HCT116 (cell line): ENCODE measurements at places on chromosomes 4 and X. TPM values are rescaled to one million over a fixed set of nuclear protein-coding genes. Genes with fewer than 3 reads are reported as not detected.
A peak's percentile ranks its signal among the peaks of the same experiment; 100 is the strongest.

DNA sequence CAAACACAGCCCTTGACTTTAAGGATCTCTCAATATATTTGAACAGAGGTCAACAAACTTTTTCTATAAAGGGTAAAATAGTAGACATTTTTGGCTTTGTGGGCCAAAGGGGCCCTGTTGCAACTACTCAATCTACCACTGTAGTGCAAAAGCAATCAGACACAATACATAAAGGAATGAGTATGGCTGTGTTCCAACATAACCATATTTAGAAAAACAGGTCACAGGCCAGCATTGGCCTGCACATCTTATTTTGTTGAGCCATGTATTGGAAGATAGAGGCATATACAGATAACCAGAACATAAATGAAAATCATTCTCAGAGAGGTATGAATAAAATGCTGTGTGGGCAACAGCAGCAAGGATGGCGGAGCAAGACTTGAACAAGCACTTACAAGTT, 49.8 kb downstream of the MID1 start:
- H3K27ac ChIP-seq, result no peak overlapping the region
- no peaks in the 10 kb centered on the region for H3K36me3 ChIP-seq
- no peak overlapping the region for H3K4me3 ChIP-seq
- H3K27me3 ChIP-seq, result no peaks in the 10 kb centered on the region
- peaks cover 64% of the 10 kb centered on the region for H3K4me1 ChIP-seq

- no peak for DNase-seq
- H3K27ac ChIP-seq, result no peak overlapping the region
- H3K4me3 ChIP-seq, result no peak overlapping the region
- no peaks in the 10 kb centered on the region for H3K4me1 ChIP-seq
- H3K36me3 ChIP-seq, result no peaks in the 10 kb centered on the region
- no peaks in the 10 kb centered on the region for H3K27me3 ChIP-seq
Measured at GRCh38 chrX:132444936-132445335, 43.9 kb downstream of the MBNL3 start.

- H3K27ac ChIP-seq, result no peak overlapping the region
- no peaks in the 10 kb centered on the region for H3K27me3 ChIP-seq
- no peak for DNase-seq
- no peaks in the 10 kb centered on the region for H3K36me3 ChIP-seq
- no peak overlapping the region for H3K4me3 ChIP-seq
Measured at GRCh38 chr4:40224432-40224831, 27.6 kb downstream of the RHOH start.

GRCh38 chr4:17957688-17958087, 63.9 kb downstream of the LCORL start:
- H3K36me3 ChIP-seq, result no peaks in the 10 kb centered on the region
- no peak for DNase-seq
- H3K4me1 ChIP-seq, result no peaks in the 10 kb centered on the region
- H3K27ac ChIP-seq, result no peak overlapping the region
- no peak overlapping the region for H3K4me3 ChIP-seq

GRCh38 chrX:8906299-8906938, 105.2 kb upstream of the FAM9A start:
- no peaks in the 10 kb centered on the region for H3K27me3 ChIP-seq
- no peaks in the 10 kb centered on the region for H3K36me3 ChIP-seq
- no peak for DNase-seq
- H3K27ac ChIP-seq, result no peak overlapping the region

DNA sequence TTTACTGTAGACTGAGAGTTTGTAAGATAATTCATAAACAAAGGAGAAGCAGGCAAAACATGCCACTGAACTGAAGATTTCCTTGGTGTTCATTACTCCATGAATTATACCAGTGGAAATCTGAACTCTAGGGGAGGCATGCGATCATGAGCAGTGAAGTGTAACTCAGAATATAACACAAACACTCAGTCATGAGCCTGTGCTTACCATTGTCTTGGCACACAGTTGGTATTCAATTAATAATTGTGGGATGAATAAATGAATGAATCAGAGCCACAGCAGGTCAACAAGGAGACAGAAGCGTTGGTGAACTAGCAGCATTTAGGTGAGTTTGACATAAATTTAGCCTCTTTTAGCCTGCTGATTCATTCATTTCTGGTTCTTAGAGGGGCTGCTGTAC, 263.5 kb upstream of the DKK2 start:
- H3K27me3 ChIP-seq, result no peaks in the 10 kb centered on the region
- no peaks in the 10 kb centered on the region for H3K36me3 ChIP-seq
- DNase-seq, result no peak
- H3K4me1 ChIP-seq, result no peaks in the 10 kb centered on the region

DNA sequence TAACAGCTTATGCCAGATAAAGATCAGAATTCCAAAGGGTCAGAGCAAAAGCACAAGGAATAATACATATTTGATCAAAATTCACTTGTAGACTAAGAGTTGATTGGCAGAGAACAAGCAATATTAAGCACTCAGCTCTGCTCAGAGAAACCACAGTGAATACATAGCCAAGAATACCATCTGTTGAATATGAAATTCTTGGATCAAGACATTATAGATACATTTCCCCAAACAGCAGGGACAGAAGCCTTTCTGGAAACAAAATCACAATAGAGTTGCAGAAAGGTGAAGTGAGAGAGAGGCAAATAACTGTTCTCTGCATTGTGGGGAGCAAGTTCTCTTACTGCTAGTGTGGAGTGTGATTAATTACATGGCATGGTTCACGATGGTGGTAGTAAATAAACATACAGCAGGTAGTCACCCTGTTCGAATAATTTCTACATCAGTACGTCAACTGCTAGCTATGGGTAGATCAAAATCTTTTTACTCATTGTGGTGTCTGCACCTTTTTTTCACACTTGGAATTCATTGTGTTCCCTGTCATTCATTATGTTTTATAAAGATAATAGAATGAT, 366.7 kb downstream of the PCDH7 start:
- peaks cover 90% of the 10 kb centered on the region for H3K4me1 ChIP-seq
- H3K27me3 ChIP-seq, result no peaks in the 10 kb centered on the region
- H3K4me3 ChIP-seq, result no peak overlapping the region
- H3K27ac ChIP-seq, result peak overlapping the region; percentile 96
- no peak for DNase-seq

DNA sequence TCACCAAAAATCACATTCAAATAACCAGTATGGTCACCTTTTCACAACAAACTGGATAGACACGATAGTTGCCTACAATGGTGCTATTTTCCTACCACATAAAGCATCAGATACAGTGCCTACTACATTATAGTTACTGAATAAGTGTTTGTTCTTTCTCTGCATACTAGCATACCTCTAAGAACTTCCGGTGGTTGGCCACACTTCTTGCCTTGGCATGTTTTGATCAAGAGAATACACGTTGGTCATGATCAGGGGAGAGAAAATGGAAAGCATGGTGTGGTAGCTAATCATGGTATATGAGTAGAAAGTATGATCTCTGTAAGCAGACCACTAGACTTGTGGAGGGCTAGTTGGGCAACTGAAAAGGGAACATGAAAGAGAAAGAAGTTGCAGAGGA, 322.8 kb upstream of the DIAPH2 start:
- no peak overlapping the region for H3K4me3 ChIP-seq
- no peaks in the 10 kb centered on the region for H3K4me1 ChIP-seq
- H3K36me3 ChIP-seq, result no peaks in the 10 kb centered on the region
- no peaks in the 10 kb centered on the region for H3K27me3 ChIP-seq
- no peak overlapping the region for H3K27ac ChIP-seq

GRCh38 chr4:86184901-86185285, 175.0 kb downstream of the MAPK10 start:
- no peaks in the 10 kb centered on the region for H3K36me3 ChIP-seq
- H3K27ac ChIP-seq, result no peak overlapping the region
- DNase-seq, result no peak
- no peaks in the 10 kb centered on the region for H3K27me3 ChIP-seq
- H3K4me1 ChIP-seq, result no peaks in the 10 kb centered on the region

- no peak for DNase-seq
- H3K27ac ChIP-seq, result no peak overlapping the region
- no peaks in the 10 kb centered on the region for H3K36me3 ChIP-seq
- no peaks in the 10 kb centered on the region; the same call in 1 of the 2 replicates for H3K4me1 ChIP-seq
- no peak overlapping the region for H3K4me3 ChIP-seq
- no peaks in the 10 kb centered on the region for H3K27me3 ChIP-seq
Measured at GRCh38 chrX:68834371-68835103, 5.7 kb downstream of the EFNB1 start.

DNA sequence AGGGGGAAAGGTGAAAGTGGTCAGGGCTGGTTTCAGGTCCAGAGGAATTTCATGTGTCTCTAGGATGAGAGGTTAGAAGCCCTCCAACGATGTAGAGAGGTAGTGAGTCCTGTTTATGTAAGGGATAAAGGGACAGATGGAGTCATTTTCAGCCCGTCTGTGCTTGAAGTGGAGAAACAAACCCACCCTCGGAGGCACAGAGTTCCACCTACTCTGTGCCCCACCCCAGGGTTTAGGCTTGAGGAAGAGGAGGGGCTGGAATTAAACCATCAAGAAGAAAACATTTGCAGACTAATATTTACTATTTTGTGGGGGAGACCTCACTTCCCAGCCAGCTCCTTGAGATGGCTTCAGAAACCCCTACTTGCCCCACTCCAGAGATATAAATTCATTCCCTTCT, 868 bp upstream of the GNL3L start:
- H3K27me3 ChIP-seq, result no peaks in the 10 kb centered on the region
- peaks cover 6% of the 10 kb centered on the region; the same call in 1 of the 2 replicates for H3K36me3 ChIP-seq
- peak overlapping the region; percentile 79 for H3K27ac ChIP-seq
- peak overlapping the region; percentile 62 for H3K4me3 ChIP-seq
- no peak for DNase-seq

Gene G3BP2
- 153 TPM for total RNA-seq

Gene STOX2
- total RNA-seq, result 6.3 TPM

DNA sequence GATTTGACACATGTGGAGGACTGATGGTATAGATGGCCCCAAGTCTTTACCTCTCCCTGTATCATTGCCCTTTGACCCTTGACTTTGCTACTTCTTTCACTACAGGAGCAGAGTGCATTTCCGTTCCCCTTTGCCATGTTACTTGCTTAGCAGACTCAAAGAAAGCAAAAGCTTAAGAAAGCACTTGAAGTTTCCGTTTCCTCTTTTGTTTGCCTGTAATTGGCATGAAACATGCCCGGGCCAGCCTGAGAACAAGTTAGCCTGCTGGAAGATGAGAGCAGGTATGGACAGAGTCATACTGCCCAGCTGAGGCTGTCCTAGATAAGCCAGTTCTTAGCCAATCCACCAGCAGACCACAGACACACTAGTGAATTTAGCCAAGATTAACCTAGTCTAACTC, 206.0 kb downstream of the BCOR start:
- DNase-seq, result no peak
- H3K4me1 ChIP-seq, result no peaks in the 10 kb centered on the region; the same call in 1 of the 2 replicates
- H3K4me3 ChIP-seq, result no peak overlapping the region
- no peak overlapping the region for H3K27ac ChIP-seq

DNA sequence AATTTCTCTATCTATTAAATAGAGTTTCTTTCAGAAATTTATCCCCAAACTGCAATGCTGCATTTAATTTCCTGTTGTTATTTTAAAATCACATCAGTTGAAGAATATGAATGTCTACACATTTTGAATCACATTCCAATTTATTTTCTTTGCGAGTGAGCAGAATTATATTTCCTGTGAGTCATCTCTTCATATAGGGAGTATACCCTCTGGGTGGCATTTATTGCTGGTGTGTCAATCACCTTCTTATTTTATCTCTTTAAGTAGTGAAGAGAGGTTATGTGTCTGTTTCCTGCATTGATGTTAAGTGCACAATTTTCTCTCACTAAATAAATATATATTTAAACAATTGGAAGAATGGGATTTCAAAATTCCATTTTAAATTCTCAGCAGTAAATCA, 511.0 kb upstream of the ATOH1 start:
- H3K36me3 ChIP-seq, result no peaks in the 10 kb centered on the region
- peaks cover 3% of the 10 kb centered on the region; the same call in 1 of the 2 replicates for H3K4me1 ChIP-seq
- no peak overlapping the region for H3K4me3 ChIP-seq
- DNase-seq, result no peak
- no peaks in the 10 kb centered on the region for H3K27me3 ChIP-seq

DNA sequence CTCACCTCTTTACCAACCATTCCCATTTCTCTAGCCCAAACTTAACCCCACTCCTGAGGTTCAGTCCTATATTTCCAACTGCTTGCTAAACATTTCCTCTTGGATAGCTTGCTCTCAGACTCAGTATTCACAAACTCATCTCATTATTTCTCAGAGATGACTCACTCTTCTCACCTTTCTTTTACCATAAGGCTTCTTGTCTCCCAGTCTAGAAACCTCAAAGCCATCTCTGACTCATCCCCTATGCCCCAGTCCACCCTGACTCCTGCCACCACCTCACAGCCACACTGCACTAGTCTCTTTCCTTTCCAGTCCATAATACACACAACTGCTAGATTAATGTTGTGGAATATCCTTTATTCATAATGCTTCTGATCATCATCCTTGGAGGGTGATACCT, 4.8 kb downstream of the FRMPD3 start:
- peak; percentile 55 for DNase-seq
- no peak overlapping the region for H3K4me3 ChIP-seq
- H3K27ac ChIP-seq, result no peak overlapping the region; the same call in 1 of the 2 replicates
- H3K27me3 ChIP-seq, result no peaks in the 10 kb centered on the region
- peaks cover 10% of the 10 kb centered on the region for H3K4me1 ChIP-seq

Gene BEX1
- not detected for total RNA-seq

- no peaks in the 10 kb centered on the region for H3K36me3 ChIP-seq
- DNase-seq, result no peak
- H3K4me3 ChIP-seq, result no peak overlapping the region
- H3K27me3 ChIP-seq, result no peaks in the 10 kb centered on the region
Measured at GRCh38 chrX:72101597-72102037, 30.1 kb downstream of the RTL5 start.

GRCh38 chr4:113840861-113841260, 79.3 kb upstream of the CAMK2D start:
- no peak overlapping the region for H3K4me3 ChIP-seq
- DNase-seq, result no peak
- no peak overlapping the region for H3K27ac ChIP-seq

DNA sequence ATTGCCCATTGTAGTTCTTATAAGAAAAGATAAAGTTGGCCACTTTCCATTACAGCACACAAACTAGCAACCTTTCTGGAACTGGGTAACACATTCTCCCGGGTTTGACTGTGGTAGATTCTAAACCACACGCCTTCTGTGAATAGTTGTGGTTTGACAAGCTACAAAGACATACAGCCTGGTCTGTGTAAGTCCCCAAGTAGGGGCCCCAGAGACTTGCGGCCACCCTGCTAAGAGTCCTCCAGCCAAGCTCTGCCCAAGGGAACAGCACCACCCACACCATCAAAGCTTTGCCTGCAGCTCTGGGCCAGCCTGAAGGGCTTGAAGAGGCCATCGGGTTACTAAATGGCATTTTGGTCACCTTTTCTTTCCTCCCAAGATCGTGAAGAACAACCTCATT, 203.4 kb downstream of the MAML3 start:
- H3K36me3 ChIP-seq, result no peaks in the 10 kb centered on the region
- no peaks in the 10 kb centered on the region; the same call in 1 of the 2 replicates for H3K27me3 ChIP-seq
- no peak for DNase-seq
- H3K27ac ChIP-seq, result no peak overlapping the region

- no peak for DNase-seq
- H3K27ac ChIP-seq, result no peak overlapping the region
- H3K4me1 ChIP-seq, result no peaks in the 10 kb centered on the region
- H3K36me3 ChIP-seq, result no peaks in the 10 kb centered on the region
- peaks cover 7% of the 10 kb centered on the region; the same call in 1 of the 2 replicates for H3K27me3 ChIP-seq
Measured at GRCh38 chr4:3709061-3709845, 56.9 kb upstream of the ADRA2C start.

- H3K4me3 ChIP-seq, result no peak overlapping the region
- no peaks in the 10 kb centered on the region for H3K4me1 ChIP-seq
- no peak overlapping the region for H3K27ac ChIP-seq
Measured at GRCh38 chr4:93876754-93877153, 48.2 kb downstream of the ATOH1 start.
